Activated CD4-positive, alpha-beta T cell treated with anti-CD3 and anti-CD28 coated beads for 4 hours (primary cell): ENCODE measurements at places on chromosomes 4 and X.

DNA sequence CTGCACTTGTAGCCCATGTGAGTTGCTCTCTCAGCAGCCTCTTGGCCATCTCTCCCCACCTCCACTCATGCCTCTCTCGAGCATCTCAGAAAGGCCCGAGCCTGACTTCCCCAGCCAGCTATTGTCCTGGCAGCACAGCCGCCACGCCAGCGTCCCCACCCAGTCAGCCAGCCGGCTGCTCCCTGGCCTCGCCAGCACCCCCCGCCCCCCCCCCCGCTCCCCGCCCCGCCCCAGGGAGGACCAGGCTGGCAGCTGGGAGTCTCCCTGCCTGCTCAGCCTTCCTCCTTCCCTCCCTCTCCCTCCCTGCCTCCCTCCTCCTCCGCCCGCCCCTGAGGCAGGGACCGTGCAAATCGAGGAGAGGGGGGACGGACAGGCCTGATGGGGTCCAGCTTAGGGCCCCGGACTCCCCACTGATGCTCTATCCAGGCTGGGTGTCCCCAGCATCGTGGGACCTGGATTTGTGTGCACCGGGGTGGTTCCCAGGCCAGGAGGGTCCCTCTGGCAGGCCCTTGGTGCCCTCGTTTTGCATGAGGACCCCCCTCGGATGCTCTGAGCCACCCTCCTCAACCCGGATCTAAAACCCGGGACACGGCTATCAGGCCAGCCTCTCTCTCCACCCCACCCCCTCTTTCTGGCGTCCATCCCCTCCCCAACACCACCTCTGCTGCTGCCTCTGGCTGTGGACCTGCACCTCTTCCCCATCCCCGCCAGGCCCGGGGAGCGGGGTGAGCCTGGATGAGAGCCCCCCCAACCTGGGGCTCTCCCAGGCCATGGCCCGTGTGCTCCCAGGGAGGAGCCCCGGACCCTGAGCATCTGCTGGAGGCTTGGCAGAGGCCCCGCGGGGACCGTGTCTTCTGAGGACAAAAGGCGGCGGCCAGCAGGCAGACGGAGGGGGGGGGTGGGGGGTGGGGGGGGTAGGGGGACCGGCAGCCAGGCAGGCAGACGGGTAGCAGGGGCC, at the start of gene GPR173:
Gene GPR173 (plus strand): TSS at position 621 of the 958 bp plus-strand sequence. CDS start 27,833 bp downstream, outside the sequence.
- DNase-seq = no peak

GRCh38 chrX:23792861-23793553, 10.0 kb downstream of the SAT1 start:
- no peak for DNase-seq

- DNase-seq = no peak
Measured at GRCh38 chr4:9800848-9801247, 19.4 kb downstream of the DRD5 start.

- DNase-seq = no peak
Measured at GRCh38 chr4:111037591-111038360, 414.9 kb upstream of the PITX2 start.

- no peak for DNase-seq
Measured at GRCh38 chr4:176107695-176108094, 42.1 kb downstream of the WDR17 start.
